ENCODE measurements at places on chromosomes 11 and 22.

- no peaks in the 10 kb centered on the region for H3K4me1 ChIP-seq
- no peak for DNase-seq
- no peak overlapping the region for H3K4me3 ChIP-seq
- no peaks in the 10 kb centered on the region for H3K36me3 ChIP-seq
- H3K27me3 ChIP-seq, result no peaks in the 10 kb centered on the region
- H3K27ac ChIP-seq, result no peak overlapping the region
Observed at GRCh38 chr11:89161949-89162348, 15.7 kb upstream of the TYR start.

DNA sequence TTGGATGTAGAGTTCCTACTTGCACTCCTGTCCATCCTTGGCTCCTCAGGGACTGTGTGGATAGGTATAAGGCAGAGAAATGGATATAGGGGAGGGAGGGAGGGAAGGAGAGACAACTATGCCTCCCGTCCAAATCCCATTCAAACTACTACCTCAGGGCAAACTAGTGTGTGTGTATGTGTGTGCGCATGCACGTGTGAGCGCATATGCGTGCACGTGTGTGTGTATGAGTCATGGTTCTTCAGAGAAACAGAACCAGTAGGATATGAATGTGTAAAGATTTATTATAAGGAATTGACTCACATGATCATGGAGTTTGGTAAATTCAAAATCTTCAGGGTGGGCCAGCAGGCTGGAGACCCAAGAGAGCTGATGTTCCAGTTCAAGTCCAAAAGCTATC, 42.2 kb upstream of the DRD2 start:
- no peak overlapping the region for H3K4me3 ChIP-seq
- peaks cover 2% of the 10 kb centered on the region for H3K4me1 ChIP-seq
- no peak for DNase-seq

DNA sequence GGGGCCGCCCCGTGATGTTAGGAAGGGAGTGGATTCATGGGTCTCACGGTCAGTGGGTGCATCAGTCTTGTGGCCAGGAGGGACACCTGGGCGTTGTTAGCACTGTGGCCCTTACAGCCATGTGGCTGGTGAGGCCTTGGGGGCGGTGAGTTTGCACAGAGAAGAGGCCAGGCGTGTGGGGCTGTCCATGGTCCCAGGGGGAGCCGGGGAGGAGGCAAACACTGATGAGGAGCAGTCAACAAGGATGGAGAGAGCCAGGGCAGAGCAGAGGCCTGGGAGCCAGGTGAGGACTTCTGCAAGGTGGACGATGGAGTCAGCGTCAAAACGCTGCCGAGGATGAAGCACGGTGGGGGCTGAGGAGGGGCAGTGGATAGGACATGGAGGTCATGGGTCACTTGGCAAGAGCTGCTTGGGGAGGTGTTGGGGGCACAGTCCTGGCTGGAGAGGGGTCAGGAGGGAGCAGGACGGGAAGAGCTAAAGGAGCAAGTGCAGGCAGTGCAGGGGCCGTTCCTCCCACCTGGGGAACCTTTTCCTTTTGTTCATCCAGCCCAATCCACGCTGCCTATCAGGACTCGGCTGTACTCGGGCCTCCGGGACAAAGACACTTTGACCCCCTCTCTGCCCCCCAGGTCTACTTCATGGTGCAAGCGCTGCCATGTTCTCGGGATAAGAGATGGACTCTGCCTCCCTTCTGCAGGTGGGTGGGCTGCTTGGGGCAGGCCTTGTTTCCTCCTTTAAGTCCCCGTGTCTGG, 801.1 kb downstream of the TBC1D22A start:
- DNase-seq, result no peak
- no peaks in the 10 kb centered on the region for H3K4me1 ChIP-seq
- no peak overlapping the region for H3K4me3 ChIP-seq
- H3K36me3 ChIP-seq, result no peaks in the 10 kb centered on the region
- H3K27ac ChIP-seq, result no peak overlapping the region

DNA sequence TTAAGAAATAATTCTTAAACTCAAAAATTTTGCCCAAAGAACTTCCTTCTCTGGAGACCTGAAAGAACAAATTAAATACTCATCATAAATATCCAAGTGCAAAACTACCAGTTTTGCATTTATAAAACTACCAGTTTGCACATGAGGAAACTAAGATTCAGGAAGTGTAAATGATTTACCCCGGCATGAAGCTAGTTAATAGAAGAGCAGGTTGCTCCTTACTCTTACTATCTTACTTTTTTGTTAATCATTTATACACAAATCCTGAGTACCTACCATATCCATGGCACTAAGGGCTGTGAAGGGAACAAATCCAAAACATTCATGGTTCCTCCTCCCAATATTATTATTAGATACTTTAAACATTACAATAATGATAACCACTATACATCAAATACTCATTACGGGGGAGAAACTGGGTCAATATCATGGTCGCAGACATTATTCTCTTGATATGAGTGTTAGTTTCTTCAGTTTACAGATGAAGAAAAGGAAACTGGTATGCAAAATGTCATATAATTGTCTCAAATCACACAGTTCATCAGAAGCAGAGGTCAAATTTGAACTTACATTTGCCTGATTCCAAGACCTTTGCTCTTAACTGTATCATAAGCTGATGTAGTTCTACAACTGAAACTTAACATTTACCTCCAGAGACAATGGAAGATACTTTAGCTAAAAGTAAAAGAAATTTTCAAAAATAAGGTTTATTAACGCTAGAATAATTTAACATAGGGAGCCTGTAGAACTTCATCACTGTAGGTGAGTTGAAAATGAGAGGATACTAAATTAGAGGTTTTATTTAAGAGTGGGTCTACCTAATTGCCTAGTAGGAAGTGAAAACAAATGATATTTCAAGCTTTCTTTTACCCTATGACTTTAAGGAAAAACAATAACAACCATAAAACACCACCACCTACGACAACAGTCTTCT, 74.5 kb downstream of the FAM76B start:
- peak overlapping the region; percentile 19 for H3K4me3 ChIP-seq
- no peaks in the 10 kb centered on the region for H3K27me3 ChIP-seq
- no peak for DNase-seq
- H3K4me1 ChIP-seq, result peaks cover 58% of the 10 kb centered on the region
- peak overlapping the region; percentile 82 for H3K27ac ChIP-seq
- H3K36me3 ChIP-seq, result no peaks in the 10 kb centered on the region

DNA sequence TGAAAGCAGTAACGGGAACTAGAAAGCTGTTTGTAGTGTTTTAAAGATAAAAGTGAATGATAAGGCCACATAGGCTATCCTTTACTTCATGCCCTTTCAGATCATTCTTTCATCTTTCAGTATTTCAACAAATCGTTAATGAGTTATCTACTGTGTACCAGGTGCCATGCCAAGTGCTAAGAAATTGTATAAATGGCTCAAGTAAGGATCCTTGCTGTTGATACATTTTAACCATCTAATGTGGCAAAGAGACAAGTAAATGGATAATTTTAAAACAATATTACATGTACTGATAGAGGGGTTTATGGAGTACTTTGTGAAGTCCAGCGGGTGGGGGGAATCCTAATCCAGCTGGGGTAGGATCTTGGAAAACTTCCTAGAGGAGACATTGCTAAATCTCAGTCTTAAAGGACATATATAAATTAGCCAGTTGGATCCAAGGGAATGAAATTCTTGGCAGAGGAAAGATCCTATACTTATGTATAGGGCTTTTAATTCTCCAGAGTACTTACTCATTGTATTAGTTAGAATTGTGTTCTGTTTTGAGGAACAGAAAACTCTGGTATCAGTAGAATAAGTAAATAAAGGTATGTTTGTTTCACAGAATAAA, 119.4 kb downstream of the TRIM44 start:
- DNase-seq, result no peak
- peaks cover 2% of the 10 kb centered on the region for H3K36me3 ChIP-seq
- H3K27ac ChIP-seq, result no peak overlapping the region
- H3K27me3 ChIP-seq, result no peaks in the 10 kb centered on the region
- peaks cover 24% of the 10 kb centered on the region for H3K4me1 ChIP-seq

Measured in activated T-helper 2 cell treated with anti-CD3 and anti-CD28 coated beads, Interferon-gamma antibody, Interleukin-2, Interleukin-4, amounts not matched to agents 10 μg/mL and 5 μg/mL and 100 μg/mL, durations not matched to agents 14 hours and 24 hours and 36 hours (primary cell).